Thyroid gland (tissue), 4 donors: ENCODE measurements at places on chromosomes 3 and 15.

DNA sequence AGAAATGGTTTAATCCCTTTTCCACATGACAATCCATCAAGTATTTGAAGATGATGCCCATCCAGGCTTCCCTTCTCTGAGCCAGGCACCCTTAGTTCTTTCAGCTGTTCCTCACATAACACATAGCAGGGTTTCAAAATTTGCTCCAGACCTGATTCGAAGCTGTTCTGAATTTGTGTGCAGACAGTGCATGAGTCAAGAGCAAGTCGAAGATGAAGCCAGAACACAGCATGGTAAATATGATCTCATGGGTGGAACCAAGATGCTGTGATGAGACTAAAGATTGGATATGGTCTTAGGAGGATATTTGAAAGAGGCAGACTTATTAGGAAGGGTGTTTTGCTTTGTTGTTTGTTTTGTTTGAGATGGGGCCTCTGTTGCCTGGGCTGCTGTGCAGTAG is 32.6 kb upstream of the PDE8A start:
- no peak for DNase-seq

GRCh38 chr15:70142072-70142321 is 44.3 kb upstream of the TLE3 start:
- no peak for DNase-seq

DNA sequence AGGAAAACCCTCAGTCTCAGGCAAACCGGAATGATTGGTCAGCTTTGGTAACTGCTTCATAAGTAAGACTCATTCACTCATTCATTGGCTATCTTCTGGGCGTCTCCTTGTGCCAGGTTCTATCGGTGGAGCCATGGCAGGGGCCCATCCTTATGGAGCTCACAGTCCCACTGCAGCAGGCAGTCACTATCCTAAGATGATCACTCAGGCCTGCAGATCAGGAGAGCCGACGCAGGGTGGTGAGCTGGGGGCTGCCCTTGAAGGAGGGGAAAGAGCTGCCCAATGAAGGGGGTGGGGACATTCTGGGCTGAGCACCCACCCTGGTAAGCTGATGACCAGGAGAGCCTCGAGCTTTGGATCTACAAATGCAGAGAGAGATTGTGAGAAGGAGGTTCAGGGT is 20.5 kb upstream of the FGD5 start:
- DNase-seq = no peak

DNA sequence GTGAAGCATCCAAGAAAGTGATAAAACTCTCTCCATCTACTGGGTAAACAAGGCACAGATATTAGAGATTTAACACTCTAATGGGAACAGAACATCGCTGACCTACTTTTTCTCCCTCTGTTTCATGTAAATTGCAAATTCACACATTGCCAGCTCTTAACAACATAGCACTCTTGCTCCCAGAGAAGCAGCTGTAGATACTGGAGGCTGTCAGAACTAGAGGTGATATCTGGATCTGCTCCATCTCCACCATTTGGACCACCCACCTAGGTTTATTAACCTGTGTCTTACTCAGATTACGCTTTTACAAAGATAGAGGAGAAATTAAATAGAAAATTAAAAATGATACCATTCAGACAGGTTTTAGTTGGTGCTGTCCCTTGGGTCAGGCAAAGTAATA is 289.1 kb upstream of the CRBN start:
- DNase-seq = no peak

- no peak for DNase-seq
These were observed 420.4 kb downstream of the PDCD6IP start for GRCh38 chr3:34218706-34219385.

DNA sequence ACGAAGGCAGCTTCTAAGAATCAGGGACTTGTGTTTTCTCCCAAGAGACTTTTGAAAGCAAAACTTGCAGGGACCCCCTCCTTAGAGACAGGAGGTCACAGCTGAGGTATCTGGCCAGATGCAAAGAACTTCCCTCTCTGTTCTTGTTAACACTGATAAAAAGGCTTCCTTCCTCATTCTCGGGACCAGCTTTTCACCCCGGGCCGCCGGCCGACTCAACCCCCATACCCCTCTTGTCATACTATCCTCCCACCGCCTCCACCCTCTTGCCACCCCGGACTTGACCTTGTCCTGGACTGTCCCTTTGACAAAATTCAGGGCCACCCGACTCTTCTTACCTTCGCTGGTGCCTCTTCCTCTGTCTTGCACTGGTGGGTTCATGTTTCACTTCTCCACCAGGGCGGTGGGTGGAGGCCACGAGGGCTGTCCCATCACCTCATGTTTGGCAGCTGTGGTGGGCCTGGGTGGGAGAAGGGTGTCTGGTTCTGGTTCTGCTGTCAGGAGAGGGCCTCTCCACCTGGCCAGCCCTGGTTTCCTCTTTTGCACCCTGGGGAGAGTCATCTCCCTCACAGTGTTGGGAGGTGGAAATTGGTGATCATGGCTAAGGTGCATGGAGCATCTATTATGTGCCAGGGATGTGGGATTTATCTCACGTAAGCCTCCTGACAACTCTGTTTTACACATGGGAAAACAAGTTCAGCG is 32.5 kb downstream of the BHLHE40 start:
- no peak for DNase-seq

GRCh38 chr3:17213102-17213501 is 328.3 kb downstream of the PLCL2 start:
- no peak for DNase-seq

DNA sequence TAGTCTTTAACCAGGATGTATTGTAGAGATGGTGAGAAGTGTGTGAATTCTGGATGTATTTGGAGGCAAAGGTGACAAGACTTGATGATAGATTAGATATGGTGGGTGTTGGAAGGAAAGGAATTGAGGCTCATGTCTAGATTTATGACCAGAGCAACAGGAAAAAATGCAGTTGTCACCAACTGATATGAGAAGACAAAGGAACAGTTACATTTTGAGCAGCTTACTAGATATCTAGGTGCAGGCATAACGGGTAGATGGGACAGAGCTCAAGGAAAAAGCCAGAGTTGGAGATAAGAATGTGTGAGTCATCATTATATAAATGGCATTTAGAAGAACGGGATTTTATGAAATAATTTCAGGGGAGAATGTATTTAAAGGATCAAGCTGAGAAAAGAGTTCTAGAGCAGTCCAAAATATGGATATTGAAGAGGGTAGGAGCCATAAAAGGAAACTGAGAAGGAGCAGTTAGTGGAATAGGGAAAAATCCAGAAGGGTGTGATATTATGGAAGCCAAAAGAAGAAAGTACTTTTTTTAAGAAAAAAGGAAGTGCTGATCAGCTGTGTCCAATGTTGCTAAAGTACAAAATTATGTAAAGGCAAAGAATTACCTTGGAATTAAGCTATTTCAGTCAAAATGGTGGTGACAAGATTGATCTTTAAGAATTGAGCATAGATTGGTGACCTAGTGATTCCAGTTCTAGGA is 262.5 kb downstream of the CGGBP1 start:
- no peak for DNase-seq

DNA sequence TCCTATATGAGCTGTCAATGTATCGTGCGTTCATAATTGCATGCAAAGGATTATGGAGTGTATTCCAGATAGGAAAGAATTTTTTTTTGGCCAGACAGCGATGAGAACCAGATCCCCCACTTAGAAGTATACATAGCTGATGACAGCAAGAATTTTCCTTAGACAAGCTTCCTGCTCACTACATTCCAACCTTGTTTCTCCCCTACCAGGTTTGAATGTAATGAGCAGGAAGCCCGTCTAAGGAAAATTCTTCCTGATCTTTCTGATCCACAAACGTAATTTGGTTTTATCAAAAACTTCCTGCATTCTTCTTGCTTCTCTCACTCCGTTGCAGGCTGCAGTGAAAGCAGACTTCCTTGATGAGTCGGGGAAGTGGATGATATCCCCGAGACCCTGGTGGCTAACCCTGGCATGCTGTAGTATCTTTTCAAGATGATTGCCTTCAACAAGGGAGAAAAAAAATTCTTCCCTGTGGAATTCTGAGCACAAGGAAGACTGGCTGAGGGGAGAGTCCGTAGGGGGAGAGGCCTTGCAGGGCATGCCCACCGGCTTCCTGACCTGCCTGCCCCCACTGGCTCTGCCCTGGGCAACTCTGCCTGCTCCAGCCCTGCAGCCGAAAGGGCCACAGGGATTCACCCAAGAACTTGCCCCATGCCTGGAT is 243.1 kb downstream of the TLE3 start:
- DNase-seq = no peak

DNA sequence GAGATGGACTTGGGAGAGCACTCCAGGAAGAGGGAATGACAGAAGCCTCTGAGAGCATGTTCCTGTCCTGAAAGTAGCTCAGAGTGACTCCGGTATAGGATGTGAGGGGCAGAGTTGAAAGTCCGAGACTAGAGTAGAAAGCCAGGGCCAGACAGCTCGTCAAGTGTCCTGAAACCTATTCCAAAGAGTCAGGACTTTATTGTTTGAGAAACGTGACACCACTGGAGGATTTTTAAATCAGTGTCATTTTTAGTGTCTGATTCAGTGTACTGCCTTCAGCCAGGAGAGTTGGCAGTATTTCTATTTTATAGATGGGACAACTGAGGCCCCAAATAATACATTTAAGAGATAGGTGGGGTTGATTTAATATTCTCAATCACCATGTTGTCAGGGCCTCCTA is 1.6 kb upstream of the RBMS3 start:
- no peak for DNase-seq

DNA sequence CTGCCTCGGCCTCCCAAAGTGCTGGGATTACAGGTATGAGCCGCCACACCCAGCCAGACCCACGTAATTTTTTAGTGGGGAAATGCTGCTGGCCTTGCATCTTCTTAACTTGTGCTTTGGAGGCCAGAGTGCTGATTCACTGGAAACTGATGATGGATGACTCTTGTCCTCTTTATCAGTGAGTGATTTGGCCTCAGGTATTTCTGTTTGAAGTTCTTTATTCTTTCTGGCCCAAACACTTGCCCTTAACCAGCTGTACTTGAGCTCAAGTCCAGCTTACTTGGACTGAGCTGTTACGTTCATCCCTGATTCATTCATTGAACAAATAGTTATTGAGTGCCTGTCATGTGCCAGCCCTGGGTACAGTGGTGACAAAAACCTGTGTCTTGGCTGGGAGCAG is 4.2 kb downstream of the PTPN23 start:
- DNase-seq = no peak

DNA sequence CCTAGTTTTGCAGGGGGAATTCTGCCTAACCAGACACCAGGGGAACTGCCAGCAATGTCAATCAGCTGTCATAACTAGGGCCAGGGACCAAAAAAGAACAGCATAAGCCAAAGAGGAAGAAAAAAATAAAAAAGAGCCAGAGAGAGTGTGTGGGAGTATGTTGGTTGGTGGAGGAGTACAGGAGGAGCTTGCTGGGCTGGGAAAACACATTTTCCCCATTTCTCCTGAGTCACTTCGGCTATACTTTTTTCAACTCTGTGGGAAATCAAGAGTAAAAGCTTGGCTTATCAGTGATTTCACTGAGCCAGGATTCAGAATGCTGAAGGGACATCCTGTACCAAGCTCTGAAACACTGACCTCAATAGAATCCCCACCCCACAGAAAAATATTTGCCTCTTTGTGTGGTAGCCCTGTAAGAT is 144.7 kb upstream of the DPH6 start:
- DNase-seq = no peak

DNA sequence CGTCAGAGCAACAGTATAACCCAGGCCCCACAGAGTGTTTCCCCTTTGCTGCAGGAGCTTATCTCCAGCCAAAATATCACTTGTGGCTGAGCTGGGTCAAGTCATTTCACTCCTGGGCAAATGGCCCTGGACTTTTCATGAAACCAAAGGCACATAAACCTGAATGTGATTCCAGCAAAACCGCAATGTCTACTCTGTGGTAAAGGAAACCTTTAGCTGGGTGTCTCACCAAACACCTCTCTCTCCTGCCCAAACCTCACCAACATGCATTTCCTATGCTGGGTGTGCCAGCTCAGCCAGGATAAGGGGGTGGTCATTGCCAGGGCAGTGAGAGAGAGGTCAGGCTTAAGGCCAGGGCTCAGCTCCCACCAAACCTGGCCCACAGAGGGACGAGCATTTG is 67.4 kb downstream of the GTPBP8 start:
- DNase-seq = no peak

- no peak for DNase-seq
These were observed 92.9 kb downstream of the RAB11A start for GRCh38 chr15:65962187-65962586.

GRCh38 chr3:31592764-31593163 is 60.0 kb downstream of the STT3B start:
- no peak for DNase-seq

- DNase-seq = peak; percentile 22
These were observed 1.0 kb downstream of the ZFAND6 start for GRCh38 chr15:80060356-80061006.

GRCh38 chr15:81357180-81357686 is 16.8 kb downstream of the TMC3 start:
- DNase-seq = no peak

GRCh38 chr15:78996894-78997275 is 52.0 kb upstream of the CTSH start:
- no peak for DNase-seq

- no peak for DNase-seq
These were observed 79.9 kb downstream of the GTPBP8 start for GRCh38 chr3:113070681-113071113.

GRCh38 chr3:51382947-51383578 is 2.0 kb upstream of the MANF start:
- DNase-seq = no peak

DNA sequence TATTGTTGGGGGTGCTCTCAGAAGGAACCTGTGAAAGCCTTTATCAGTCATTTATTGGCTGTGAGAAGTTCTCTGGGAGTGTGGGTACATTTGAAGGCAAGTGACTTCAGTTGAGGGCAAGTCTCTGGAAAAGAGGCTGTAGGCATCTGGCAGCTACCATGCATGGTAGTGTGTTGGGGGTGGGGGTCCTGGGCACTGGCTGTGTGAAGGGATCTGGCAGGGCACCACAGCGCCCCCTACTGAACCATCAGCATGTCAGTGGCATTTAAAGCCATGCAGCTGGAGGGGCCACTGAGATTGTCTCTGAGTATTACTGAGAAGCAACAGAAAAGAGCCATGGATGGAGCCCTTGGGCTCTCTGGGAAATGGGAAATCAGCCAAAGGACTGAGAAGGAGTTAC is 30.6 kb downstream of the CRTAP start:
- DNase-seq = peak; percentile 23

DNA sequence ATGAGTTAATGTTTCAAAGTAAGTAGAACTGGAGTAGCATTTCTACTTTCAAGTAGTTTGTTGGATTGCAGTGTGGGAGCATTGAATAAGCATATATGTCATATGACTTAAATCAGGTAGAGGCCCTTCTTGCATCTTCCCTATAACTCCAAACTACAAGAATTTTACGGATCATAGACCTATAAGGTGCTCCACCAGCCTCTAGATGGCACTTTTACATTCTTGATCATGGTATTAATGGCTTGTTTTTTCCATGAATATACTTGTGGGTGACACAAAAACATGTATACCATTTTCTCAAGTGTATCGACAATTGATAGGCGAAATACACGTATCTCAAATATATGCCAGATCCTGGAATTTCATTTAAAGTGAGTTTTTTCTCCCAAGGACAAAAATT is 311.1 kb downstream of the ZPLD1 start:
- no peak for DNase-seq

DNA sequence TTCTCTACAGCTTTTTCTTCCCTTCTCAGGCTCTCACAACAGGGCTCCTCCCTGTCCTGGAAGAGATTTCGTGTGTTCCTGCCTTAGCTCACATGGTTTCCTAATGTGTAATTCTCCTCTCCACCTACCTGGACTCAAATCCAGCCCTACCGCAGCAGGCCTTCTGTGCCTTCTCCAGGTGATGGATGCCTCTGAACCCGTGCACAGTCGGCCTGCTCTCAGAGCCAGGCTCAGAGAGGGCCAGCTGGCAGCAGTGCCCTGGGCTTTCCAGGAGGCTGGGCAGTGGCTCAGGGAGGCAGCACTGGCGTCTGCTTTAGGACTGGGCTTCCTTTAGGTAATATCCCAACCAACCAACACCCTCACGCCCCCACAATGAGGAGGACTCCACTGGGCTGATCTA is 123.2 kb upstream of the TMC3 start:
- no peak for DNase-seq
